ENCODE measurements at places on chromosomes 6 and 20.

DNA sequence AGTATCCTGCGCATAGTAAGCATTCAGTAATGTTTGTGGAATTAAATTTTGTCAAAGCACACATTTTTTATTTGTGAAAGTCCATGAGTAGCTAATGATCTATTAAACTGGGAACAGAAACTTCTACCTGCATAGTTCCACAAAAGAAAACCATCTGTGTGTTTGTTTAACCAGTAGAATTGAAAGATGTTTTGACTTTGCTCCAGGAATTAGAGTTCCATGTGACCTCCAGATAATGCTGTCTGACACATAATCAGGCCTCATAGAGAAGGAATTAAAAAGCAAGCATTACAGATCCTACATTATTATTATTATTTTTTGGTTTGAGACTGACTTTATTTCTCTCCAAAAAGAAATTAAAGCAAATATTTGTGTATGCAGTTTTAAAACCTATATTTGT, 126.5 kb downstream of the PACRG start:
- no peak for DNase-seq

DNA sequence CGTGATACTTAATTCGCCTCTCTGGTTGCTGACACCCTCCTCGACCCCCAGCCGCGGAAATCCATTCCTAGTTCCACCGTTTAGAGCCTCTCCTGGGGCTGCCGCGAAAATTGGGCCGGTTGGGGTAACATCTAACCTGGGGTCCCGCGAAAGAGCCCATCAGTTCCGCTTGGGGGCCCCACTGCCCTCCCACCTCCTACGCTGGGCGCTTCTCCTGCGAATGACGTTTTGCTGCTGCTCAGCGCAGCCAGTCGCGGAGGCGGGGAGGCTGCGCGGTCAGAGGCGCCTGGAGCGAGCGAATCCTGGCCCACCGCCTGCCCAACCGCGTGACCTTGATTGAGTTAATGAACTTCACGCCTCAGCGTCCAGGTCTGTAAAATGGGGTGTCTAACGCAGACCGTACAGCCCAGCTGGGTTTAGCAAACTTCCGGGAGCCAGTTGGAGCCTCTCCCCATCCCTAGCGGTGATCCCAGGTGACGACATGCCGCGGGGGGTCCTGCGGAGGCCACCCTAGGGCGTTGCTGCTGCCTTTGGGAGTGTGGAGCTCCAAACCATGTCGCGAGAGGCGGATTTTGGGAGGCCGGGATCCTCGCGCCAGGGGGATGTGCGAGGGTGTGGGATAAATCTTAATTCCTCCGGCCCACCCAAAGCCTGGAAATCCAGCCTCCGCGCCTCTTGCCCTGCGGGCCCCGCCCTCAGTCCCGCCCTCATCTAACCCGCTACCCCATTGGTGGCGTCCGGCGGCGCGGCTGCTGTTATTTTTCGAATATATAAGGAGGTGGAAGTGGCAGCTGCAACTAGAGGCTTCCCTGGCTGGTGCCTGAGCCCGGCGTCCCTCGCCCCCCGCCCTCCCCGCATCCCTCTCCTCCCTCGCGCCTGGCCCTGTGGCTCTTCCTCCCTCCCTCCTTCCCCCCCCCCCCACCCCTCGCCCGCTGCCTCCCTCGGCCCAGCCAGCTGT, at the start of gene CDC25B:
Gene CDC25B (plus strand): TSS at position 800 of the 958 bp plus-strand sequence. CDS start 222 bp downstream, outside the sequence.
- DNase-seq: peak; percentile 94

DNA sequence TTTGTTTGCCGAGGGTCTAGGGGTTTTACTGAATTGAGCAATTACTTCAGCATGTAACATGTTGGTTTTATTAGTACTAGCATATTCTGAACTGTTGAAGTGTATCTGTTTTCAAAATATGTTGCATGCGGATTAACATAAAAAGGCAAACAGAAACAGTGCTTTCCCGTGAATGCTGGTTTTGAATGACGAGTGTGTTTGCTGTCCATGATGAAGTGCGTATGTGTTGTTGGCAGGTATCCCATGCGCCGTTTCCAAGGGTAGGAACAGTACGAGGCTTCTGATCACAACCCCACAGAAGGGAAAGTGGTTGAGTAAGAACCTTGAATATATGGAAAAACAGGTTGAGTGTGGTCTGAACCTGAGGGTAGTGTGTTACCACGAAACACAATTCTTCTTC, 232.9 kb downstream of the SAMD5 start:
- DNase-seq: no peak

DNA sequence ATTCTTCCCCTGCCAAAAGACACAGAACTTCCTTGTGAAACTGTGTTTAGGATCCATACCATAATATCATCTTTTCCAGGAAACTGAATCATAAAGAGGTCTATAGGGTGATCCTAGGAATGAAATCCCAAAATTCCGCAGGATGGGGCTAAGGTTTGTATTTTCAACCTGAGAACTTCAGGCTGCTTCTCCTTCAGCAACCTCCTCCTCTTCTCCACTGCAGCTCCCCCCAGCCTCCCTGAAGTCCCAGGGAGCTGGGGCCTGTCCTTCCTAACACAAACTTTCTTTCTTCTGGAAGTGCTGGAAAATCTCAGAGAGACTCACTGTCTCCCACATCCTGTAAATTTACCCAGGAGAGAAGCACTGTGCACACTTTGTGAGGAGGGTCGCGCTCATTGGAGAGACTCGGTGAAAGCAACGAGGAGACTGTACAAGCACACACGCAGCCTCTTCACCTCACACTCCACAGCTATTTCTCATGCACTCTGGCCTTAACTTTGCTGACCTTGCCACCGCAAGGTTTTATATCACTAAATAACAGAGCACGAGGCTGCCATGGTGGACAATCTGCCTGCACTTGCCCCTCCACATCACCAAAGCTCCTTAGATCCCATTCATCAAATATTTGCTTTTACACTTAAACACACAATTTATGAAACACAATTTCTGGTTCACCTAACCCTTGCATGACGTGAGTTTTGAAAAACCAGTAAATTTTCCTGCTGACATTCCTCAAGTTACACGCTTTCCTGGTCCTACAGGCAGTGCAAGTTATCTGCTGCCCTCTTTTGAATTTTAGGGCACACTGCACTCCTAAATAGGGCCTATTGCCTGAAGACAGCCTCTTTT, 14.3 kb downstream of the ID4 start:
- DNase-seq: no peak

DNA sequence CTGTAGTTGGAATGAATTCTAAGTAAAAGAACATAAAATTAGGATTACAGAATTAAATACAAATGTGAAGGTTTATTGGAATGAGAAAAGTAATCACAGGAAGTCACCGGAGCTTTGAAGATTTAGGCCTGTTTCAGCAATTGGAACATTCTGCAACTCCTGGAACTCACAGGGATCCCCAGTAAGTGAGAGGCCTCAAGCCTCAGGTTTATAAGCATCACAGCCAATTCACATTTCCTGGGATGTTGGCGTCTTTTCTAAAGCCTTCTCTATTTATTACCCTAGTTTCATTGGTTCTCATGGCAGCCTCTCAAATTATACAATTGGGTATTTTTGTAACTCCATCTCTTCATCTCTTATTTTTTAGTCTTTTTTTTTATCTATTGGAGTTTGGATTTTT, 90.4 kb upstream of the HIVEP1 start:
- no peak for DNase-seq

- no peak for DNase-seq
Observed at GRCh38 chr20:57425150-57426013, 34.2 kb downstream of the RBM38 start.

GRCh38 chr20:33393609-33394008, 7.7 kb downstream of the CDK5RAP1 start:
- no peak for DNase-seq

GRCh38 chr20:14775778-14776177, 438.4 kb upstream of the FLRT3 start:
- no peak for DNase-seq

GRCh38 chr20:55160037-55160436, 684.6 kb downstream of the DOK5 start:
- no peak for DNase-seq

- DNase-seq: no peak
Observed at GRCh38 chr6:64012351-64013001, 376.9 kb downstream of the PHF3 start.

DNA sequence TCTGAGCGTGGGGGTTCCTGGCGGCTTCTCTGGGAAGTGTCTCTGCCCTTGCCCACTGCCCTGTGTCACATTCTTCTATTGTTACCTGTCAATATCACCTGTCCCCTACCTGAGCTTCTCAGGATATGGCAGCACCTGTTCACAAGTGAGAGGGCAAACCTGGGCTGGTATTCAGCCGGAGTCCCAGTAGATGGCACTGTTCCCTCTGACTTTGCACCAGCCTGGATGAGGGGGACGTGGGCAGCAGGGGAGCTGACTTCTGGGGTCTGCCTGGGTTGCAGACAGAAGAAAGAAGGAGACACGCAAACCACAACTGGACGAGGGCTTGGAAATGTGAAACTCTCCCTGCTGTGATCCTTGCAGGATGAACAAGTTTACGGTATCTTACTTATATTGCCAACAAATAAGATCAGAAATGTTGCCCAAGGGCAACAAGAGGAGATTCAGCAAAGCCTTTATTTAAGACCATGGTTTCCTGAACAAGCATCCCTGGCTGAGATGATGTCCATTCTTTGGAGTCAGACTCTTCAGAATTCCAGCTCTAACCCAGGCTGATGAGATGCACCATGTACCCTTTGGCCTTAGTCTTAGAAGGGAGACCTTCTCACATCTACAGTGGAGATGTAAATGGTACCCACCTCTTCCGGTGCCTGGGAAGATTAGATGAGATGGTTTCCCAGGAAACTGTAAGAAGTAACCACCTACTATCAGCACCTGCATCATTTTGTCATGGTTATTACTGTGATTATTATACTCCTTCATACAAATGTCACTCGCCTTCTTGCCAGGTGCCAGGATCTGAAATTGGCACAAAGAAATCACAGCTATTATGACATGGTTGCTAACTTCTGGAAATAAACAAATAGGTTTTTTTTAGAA, 400.0 kb upstream of the CDH4 start:
- DNase-seq: no peak

GRCh38 chr20:63738687-63739129, 868 bp upstream of the SLC2A4RG start:
- DNase-seq: peak; percentile 49

DNA sequence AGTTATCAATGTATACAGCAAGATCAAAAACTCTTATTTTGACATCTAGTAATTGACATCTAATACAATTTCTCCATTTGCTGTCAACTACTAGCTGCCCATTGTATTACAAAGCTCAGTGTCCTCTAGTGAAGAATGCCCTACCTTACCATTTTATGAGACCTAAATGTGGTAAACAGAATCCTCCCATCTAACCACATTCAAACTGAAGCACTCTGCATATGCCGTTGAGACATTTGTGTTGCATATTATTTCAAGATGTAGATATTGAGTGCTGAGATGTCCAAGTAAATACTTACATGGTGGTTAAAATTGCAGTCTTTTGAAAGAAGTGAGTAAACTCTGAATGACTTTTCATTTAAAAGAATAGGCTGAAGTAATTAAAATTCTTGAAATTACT, 597 bp upstream of the GLYATL3 start:
- no peak for DNase-seq

DNA sequence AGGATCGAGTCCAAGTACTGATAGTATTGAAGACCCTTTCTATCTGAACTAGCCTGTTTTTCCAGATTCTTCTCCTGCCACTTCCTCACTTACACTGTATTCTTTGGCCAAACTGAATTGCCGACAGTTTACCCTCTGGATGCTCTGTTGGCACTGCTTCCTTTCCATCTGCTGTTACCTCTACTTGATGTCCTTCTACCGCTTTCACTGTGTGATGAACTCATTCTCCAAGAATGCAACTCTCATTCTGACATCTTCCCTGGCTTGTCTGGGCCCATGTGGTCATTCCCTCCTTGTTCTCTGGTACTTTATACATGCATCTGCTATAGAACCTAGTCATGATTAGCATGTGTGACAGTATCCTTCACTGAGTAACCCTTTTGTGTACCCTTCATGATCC, 16.3 kb downstream of the RPRD1B start:
- DNase-seq: no peak

DNA sequence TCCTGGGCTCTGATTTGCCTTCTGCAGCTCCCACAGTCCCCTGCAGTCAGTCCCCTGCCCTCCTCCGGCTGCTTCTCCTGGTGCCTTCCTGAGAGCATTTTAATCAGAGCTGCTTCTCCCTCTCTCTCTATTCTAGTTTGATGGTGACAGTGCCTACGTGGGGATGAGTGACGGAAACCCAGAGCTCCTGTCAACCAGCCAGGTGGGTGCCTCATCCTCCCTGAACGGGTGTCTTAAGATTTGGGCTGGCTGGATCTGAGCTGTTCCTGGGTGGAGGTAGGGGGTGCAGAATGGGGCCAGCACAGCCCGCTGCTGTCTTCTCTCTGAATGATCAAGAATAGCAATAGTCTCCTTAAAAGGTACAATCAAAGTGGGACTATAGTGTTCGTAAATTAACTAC, 58.6 kb downstream of the TOX2 start:
- DNase-seq: no peak

DNA sequence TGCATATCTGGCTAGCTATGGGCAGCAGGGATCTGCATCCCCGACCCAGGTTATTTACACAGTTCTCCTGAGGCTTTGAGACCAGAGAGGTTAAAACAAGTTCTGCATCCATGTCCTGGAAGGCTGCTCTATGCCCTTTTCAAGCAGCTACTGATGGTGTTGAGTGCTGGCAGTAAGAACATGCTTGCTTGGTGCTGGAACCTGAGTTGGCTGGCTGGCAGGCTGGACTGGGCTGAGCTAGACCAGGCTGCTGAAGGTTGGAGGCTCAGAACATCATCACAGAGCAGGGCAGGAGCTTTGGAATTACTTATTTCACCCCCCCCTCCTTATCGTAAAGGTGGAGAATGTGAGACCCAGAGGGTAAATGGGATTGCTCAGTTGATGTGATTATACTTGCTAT, 16.9 kb upstream of the LRFN2 start:
- no peak for DNase-seq

GRCh38 chr6:46606338-46606737, 46.3 kb downstream of the CYP39A1 start:
- DNase-seq: no peak

GRCh38 chr20:51525241-51526105, 17.0 kb downstream of the NFATC2 start:
- DNase-seq: peak; percentile 65

DNA sequence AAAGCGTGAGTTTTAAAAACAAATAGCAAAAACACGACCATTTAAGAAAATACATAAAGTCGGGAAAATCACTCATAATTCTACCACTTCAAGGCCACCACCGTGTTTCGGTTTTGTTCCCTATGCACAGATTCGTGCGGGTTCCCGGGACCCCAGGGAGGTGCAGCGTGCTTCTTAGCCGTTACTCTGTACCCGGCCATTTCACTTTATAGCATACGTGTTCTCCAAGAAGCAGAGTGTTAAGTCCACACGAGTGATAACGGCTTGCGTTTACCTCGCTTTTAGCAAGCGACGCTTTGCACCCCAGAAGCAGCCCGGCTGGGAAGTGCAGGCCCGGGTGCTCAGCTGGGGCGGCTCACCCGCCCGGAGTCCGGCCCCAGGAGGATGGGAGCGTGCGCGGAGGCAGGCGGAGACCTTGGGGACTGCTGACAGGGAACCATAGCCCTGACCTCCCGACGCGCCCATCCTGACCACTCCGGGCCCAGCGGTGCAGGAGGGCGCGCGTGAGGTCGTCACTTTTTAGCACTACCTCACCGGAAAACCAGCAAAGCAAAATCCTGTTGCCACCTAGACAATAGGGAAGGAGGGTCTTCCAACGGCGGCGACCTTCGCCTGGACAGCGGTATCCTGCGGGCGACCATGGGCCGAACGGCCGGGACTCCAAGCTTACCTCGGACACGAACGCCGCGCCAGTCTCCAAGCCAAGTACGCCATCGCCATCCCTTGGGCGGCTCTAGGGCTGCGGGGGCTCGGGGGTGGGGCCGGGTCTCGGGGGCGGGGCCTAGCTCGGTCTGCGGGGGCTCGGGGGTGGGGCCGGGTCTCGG, at the start of gene ECI2:
Gene ECI2 (minus strand): TSS at position 735 of the 824 bp plus-strand sequence. CDS start 15 bp downstream, at position 720.
- DNase-seq: no peak

- no peak for DNase-seq
Observed at GRCh38 chr20:48912065-48912464, 9.4 kb upstream of the ARFGEF2 start.

All from activated T-cell treated with anti-CD3 and anti-CD28 coated beads, Interleukin-2, amount 50 U/mL, for 48 hours (primary cell).